Activated CD4-positive, alpha-beta T cell treated with anti-CD3 and anti-CD28 coated beads, Interleukin-2, amount 10 ng/mL, durations not matched to agents 24 days and 14 days (primary cell): ENCODE measurements at places on chromosomes 5 and 9. TPM values are rescaled to one million over a fixed set of nuclear protein-coding genes. Genes with fewer than 3 reads are reported as not detected.
A peak's percentile ranks its signal among the peaks of the same experiment; 100 is the strongest.

Gene PTGDS
- total RNA-seq = not detected in 2 replicates

Gene ZFP2
- 0.33 TPM in 1 of 2 replicates, not detected in the other for total RNA-seq

Gene MIGA2
- 43.3 and 44.3 TPM in 2 replicates for total RNA-seq

Gene AQP7
- total RNA-seq = not detected in 2 replicates

Gene PPIC
- not detected in 2 replicates for total RNA-seq

Gene QRFP
- total RNA-seq = not detected in 2 replicates

Gene IL13
- 231 and 239 TPM in 2 replicates for total RNA-seq

Gene SMIM23
- not detected in 2 replicates for total RNA-seq

DNA sequence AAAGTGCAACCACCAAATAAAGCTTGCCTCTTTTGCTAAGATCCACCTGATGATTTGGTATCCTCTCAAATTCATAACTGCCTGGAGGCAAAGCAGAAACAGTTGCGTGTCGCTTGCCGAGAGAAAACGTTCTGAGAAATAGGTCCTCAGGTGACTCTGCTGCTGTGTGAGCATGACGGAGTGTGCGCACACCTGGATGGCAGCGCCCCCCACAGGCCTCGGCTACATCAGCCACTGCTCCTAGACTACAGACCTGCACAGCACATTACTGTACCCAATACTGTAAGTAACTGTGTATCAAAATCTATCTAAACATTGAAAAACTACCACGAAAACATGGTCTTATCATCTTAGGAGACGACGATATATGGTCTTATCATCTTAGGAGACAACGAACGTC, 87.4 kb downstream of the CAMSAP1 start:
- DNase-seq = no peak

DNA sequence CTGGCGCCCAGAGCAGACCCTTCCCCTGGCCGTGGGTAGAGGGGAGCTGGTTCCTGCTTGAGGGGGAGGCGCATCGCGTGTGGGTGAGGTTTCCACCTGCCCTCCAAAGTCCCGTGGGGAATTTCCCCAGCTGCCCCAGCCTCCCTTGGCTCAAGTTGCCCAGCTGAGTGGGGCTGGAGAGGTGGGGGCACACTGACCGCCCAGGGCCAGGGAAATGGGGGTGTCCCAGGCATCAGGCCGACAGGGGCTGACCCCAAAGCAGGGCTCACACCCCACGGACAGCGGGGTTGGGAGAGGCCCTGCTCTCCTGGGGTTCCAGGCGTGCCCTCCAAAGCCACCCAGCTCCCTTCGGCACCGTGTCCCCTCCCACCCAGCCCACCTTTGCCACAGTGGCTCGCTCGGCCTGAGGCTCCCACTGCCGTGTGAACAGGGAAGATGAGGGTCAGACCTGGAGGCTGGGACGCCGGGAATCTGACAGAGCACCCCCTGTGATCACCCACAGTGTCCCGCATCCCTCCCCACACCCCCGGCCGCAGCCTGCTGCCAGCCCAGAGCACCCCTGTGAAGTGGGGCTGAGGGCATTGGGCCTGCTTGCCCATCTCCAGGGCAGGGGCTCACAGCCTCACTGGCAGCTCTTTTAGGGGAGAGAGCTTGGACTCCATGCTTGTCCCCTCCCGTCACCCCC, 933 bp upstream of the EGFL7 start:
- DNase-seq = no peak

DNA sequence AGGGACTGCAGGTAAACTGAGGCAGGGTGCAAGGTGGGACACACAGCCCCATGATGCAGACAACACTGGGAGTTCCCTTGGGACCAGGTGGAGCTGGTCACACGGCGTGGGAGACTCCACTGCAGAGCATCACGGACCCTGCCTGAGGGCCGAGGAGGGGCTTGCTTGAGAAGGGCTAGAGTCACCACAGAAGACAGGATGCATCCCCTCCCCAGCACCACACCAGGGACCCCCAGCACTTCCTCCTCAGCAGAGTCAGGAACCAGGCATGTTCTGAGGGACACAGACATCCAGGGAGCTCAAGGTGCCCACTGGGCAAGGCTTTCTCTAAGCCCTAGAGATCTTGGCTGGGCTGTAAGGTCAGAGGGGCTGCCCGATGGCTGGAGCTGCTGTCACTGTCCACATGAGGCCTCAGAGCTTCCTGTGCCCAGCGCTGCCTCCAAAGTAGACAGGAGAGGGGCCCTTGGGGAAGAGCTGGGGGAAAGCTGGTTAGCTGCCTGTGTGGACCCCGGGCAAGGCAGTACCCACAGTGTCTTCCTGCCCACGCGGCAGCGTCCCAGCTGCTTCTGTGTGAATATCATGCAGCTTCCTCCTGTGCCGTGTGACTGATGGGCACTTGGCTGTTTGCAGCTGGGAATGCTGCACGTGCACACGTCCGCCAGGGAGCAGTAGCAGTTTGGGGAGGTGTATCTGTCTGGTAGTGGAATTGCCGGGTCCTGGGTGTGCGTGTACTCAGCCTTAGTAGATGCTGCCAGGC, 176.6 kb downstream of the CACNA1B start:
- no peak for DNase-seq

DNA sequence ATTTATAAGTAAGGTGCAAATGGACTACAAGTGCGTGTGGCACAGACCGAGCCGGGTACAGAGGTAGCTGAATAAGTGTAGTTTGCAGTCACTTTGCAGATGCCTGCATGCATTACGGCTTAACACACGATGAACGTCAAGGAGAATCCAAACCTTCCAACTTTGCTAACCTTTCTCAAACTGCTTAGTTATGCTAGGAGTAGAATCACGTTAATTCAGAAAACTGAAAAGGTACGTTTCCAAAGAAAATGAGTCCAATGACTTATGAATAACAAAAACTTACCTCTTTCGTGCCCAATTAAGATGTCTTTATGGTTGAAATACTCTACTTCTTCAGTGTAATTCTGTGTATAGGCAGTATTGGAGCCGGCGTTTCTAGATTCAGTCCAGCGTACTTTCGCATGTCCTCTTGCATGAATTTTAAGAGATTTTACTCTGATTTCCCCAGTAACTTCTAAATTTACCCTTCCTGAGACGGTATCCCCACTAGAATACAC, 539 bp downstream of the ARRDC3 start:
- DNase-seq = peak; percentile 81

GRCh38 chr5:141969783-141970771, 1.2 kb downstream of the RNF14 start:
- peak; percentile 74 for DNase-seq

DNA sequence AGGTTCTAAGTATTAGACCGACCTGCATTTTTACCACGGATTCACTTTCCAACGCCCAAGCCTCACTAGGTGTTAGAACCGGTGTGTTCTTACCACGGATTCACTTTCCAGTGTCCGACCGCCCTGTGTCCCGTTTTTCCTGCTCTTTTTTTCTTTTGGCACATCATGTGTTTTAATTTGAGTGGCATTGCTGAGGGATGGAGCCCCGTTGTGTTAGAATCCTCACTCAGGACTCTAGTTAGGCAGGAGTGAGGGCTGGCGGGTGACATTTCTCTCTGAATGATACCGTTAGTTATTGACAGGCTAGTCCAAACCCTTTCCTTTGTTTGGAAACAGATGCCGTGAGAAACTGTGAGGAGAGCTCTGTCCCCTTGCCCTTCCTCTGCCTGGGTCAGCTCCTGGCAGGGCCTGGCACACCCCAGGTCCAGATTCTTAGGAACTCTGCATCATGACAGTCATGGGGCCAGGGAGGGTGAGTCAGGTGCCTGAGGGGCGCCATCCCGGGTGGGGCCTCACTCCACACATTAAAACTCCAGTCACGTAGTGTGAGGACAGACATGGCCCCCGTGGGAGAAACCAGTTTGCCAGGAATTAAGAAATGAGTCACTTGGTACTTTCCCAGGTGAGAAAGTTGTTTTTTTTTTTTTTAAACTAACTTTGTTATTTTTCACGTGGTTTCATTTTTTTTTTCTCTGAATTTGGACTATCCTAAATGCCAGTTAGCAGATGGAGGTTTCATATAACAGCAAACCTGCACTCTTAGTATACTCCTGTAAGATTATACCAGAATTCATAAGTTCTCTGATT, 15.8 kb downstream of the EXOC3 start:
- DNase-seq = peak; percentile 87

DNA sequence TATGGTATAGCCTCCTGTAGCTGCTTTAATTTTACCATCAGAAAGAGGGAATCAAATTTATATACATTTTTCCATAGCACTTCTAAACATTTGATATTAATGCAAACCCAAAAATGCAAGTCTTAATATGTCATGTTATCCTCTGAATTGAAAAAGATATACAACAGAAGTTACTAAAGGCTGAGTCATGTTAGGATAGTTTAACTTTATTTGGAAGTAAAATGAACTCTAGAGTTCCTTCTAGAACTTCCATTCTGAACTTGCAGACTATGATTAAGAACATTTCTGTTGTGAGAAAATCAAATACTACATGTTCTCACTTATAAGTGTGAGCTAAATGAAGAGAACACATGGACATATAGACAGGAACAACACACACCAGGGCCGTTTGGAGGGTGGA, 317.3 kb upstream of the PRR16 start:
- DNase-seq = no peak

DNA sequence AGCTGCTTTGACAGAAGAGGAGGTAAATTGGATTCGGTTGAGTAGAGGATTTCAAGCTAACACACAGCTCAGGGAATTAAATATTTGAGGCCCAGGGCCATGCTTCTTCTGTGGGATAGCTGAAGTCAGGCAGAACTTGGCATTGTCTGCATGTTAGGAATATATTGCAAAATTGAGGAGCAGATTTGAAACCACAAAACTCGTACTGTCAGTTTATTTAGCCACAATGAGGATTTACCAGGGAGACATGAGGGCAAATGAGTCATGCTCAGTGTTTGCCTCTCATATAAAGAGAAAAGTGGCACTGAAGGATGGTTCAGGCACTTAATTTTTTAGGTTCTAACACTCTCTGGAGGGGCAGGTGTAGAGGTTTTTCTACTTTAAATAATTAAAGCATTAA, 83.0 kb upstream of the PRLR start:
- no peak for DNase-seq

- no peak for DNase-seq
Observed at GRCh38 chr5:18078157-18078556, 443.9 kb downstream of the TAF11L14 start.

GRCh38 chr5:59665086-59665831, 228.3 kb downstream of the PDE4D start:
- no peak for DNase-seq

DNA sequence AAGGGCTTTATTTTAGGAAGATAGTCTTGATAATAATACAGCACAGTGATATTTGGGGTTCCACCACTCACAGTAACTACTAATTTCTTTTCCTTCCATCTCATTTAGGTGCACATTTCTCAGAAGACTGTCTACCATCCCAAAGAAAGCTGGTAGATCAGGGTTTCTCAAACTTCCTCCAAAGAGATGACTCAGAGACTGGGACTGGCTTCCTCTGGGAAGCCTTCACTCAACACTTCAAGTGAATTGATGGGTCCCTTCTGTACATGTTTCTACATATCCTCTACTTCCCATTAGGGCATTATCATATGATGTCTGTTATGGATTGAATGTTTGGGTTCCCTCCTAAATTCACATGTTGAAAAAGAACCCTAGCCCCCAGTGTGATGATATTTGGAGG, 138.5 kb downstream of the SPOCK1 start:
- DNase-seq = no peak

GRCh38 chr5:139565411-139566305, 4.5 kb downstream of the UBE2D2 start:
- DNase-seq = peak; percentile 87

DNA sequence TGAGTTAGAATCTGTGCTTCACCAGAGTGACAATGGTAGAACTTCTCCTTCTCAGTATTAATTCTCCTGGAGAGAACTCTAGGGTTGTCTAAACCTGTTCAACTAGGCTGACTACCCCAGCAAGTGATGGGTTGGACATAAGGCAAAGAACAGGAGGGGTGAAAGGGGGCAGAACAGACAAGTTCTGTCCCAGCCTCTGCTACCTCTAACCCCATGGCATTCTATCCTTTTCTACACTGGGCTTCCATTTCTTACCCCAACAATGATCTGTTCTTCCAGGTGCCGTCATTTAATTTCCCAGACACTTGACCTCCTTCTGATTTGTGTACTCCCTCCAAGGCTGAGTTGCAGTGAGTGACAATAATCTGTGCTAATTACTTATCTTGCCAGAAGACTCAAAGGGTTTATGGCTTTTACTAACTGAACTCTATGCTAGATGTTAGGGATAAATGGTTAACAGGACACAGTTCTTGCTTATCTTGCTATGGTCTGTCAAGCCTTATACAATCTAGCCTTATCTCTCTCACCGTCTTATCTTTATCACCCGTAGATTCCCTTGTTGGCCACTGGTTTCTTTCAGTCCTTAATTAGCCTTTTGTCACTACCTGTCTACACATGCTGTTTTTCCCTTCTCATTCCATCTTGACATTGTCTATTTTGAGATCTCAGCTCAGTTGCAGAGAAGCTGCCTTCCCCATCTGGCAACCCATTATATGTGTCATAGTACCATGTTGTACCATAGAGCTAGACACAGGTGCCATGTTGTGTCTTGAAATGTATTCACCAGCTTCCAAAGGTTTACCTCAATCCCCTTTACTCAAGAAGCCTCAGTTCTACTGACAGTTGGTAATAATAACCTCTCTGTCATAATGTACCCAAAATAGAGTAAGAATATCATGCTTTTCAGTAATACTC, 10.0 kb upstream of the MATR3 start:
- no peak for DNase-seq

GRCh38 chr9:3329361-3329760, 196.4 kb downstream of the RFX3 start:
- DNase-seq = no peak
